ENCODE measurements at places on chromosomes 2 and 18.

DNA sequence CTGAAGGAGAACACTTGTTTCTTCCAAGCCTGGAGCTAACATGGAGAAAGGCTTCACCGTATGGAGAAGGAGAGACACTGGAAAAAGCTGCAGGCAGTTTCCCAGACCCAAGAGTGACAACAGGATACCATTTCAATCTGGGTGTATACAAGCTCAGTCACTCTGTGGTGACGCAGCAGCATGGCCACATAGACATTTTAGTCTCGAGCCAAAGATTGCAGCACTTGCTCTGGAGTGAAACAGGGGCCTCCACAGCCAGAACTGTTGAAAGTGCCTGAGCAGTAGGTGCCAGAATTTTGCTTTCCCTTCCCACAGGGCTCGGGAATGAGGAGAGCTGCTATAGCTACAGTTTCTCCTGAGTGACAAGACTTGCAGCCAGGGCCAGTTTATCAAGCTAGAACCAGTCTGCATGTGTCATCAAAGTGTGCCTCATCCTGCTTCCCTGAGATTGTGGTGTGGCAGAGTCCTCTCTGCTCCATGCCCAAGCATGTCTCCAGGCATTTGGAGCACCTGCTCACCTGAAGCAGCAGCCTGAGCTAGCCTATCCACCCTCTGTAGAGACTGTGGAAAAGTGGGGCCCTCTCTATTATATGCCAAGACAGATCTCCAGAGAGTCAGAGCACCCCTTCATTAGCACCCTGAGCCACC lies 234.6 kb upstream of the CDH19 start:
- no peak for DNase-seq

DNA sequence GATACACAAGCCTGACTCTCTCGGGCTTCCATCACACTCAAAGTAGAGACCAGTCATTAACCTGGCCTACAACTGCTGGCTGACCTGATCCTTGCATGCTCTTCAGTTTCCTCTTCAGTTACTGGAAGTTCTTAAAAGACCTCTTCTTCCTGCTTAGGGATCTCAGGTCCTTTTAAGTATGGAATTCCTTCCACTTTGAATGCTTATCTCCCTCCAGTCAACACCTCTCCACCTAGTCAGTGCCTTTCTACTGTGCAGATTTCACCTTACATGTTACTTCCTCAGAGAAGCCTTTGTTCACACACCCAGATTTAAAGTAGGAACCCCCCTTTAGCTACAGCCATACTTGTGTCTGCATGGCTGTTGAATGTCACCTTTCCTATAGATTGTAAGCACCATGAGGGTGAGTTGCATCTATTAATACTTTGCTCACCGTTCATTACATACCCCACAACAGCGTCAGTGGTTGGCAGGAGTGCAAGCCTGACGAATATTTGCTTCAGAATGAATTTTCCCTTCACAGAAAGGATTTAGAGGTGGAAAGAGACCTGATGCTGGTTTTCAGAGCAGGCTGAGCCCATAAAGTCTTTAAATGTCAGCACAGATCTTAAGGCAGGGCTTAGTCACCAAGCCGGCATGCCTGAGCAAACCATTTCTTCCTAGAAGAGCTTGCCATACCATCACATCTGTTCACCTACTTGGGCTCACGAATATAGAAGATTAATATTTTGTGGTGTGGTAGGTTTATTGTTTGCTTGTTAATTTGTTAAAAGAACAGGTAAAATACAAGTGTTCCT lies 90.1 kb downstream of the ACVR1 start:
- DNase-seq, result no peak

DNA sequence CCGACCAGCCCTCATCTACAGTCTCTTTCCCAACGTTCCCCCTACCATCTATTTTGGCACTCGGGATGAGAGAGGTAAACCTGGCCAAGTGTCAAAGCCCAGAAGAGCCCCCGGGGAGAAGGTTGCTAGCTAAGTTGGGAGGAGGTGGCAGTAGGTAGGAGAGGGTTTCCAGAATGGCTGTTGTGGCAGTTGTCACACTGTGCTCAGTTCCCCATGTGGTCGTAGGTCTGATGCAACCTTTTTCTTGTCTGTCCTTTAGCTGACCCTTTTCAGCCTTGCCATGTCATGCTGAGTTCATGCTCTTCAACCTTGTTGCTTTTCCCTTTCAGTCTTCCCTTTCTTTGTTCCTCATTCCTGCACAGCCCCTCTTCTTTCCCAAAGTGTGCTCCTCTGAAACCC lies 34.5 kb downstream of the TTLL4 start:
- no peak for DNase-seq

- no peak for DNase-seq
Observed at GRCh38 chr2:176566961-176567360, 297.7 kb downstream of the MTX2 start.

DNA sequence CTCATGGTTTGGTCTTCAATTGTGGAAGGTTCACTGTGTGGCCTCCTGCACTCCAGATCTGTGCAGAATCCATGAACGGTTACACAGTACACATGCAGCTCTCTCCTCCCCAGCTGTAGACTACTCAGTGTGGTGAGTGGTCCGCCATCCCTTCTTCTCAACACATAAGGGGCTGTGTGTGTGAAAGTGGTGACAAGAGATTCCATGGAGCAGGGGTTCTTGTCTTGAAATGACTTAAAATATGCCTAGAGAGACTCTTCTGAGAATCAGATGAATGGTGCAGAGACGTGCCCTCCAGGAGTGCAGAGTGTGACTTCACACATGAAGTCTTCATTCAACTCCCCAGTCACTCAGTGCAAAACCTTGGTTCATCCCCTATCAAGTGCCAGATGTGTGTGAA lies 151.0 kb upstream of the COPS8 start:
- DNase-seq, result no peak

- DNase-seq, result no peak
Observed at GRCh38 chr18:70653671-70654070, 364.8 kb downstream of the SOCS6 start.

DNA sequence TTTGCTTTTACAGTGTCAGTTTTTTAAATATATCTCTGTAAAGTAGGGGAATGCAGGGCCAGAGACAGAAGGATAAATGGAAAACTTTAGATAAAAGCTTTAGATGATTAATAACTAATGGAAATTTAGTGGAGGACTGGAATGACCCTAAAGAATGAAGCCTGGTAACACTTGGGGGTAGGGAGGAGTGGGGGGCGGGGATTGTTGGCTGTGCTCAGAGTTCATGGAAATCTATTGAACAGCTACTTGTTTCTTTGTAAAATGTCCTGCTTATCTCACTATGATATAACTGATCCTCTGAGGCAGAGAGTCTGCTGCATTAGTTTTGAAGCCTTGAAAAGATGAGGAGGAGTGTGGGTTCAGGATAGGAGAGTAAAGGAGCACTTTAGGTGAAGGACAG lies 90.5 kb downstream of the TMEM185B start:
- no peak for DNase-seq

DNA sequence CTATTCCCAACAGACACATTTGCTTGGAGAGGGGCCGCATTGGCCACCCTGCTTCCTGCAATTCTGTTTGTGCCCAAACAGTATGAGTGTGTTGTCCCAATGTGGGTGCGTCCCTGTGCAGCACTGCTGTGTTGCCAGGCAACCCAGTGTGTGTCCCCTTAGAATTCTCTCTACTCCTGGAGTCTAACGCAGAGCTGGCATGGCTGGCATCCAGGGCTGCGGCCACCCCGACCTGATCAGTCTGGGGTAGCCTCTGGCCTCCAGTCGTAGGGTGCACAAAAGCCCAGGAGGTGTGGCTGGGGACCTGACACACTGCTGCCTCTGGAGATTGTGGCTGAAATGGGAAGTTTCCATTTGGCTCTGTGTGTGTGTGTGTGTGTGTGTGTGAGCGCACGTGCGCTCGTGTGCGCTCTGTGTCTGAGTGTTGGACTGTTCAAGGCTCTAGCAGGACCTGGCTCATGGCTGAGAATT lies 48.0 kb downstream of the TEX44 start:
- no peak for DNase-seq

- DNase-seq, result no peak
Observed at GRCh38 chr2:134023854-134024253, 230.0 kb upstream of the MGAT5 start.

DNA sequence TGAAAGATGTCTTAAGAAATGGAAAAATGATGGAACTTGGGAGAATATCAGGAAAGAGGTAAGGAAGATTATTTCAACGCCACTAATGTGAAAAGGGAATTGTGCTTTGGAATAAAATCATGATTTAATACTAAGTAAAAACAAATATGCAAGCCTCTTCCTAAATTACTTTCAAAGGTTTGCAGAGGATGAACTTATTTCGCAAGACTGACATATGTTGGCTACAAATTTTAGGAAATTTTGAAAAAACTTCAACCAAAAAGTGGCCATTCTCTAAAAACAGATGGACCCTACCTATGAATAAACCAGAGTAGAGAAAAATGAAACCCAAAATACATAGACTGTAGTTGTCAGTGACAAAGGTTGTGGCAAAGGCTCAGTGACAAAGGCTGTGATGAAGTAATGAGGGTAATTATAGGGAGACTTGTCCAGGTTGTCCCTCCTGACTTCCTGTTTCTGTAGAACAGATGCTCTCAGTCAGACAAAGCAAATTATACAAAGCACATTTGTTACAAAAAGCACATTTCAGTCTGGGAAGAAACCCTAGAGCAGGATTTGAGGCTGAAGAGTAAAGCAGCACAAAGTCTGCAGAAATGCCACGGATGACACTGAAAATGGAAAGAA lies 39.5 kb downstream of the SFT2D3 start:
- DNase-seq, result no peak

GRCh38 chr2:69449906-69450305 lies 12.7 kb upstream of the NFU1 start:
- no peak for DNase-seq

GRCh38 chr2:60569680-60570111 lies 16.2 kb upstream of the BCL11A start:
- no peak for DNase-seq

DNA sequence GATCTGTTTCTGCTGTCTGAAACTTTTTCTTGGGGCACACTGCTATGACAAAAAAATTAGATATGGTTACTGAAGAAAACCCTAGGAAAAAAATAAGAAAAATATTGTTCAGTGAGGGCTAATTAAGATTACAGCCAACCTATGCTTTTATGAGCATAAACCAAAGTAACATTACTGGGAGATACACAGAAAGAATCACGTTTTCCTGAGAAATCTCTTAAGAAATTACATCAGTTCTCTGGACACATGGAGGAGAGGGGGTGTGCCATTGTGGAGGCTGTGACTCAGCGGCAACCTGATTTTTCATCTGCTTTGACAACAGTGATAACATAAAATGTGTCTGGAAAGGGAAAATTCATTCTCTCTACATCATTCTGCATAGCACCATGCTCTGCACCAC lies 13.4 kb upstream of the NMI start:
- DNase-seq, result no peak

- DNase-seq, result no peak
Observed at GRCh38 chr18:55786651-55787272, 198.8 kb upstream of the TCF4 start.

GRCh38 chr2:23377771-23378170 lies 7.2 kb upstream of the KLHL29 start:
- DNase-seq, result no peak

DNA sequence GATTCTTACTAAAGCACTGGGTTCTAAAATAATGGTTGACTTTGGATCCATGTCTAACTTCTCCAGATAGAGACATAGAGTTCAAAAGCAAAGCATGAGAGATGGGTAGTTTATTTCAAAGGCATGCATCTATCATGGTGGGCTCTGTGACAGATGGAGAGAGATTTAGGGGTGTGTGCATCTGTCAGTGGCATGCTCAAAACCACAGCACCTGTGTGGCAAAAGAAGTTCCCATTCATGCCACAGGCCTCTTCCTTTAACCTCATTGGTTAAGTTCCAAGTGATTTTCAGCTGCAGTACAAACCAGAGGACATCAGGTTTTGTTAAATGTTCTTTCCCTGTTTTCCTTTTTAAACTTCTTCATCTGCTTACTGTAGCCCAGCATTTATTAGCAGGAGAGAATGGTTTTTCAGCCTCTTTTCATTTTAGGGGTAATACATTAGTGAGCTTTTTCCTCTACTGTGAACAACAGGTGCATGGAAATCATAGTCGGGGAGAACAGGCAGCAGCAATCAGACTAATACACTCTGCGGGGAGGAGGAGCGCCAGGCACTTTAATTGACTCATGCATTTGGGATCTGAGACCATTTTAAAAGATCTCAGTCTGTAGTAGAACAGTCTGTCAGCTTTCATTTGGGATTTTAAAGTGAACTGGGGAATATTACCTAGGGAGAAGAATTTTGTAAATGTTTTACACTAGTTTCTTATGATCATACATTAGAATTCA lies 52.4 kb upstream of the UPP2 start:
- no peak for DNase-seq

DNA sequence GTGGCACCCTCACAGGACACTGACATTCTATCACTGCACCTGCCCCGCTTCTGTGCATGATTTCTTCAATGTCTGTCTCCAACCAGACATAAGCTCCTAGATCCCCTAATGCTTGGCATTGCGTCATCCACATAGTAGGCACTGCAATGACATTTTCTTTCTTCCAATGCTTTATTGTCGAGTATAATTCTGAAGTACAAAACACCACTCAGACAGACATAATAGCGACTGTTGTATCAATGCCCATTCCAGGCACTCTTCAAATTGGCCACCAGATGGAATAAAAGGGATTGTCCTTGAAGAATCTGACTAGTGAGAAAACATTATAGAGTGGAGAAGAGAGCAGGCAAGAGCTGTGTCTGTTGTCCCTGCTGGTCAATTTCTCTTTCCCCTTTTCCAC lies 89.0 kb downstream of the LPIN1 start:
- DNase-seq, result no peak

DNA sequence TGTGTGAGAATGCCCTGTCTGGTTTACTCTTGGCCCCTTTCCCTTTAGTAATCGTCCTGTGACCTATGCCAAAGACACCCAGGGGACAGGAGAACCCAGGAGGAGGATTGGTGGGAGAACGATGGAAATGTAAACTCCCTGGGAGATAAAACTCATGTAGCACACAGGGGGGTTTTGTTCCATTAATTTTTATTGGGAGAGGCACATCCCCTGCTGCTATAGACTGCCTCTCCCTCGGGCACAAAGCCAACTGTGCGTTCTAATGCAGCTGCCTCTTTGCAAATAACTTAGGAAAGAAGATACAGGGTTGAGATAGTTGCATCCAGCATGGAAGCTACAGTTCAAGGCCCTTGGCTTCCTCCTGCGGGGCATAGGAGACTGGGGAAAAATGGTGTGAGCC lies 489.6 kb downstream of the SLC4A3 start:
- DNase-seq, result no peak

DNA sequence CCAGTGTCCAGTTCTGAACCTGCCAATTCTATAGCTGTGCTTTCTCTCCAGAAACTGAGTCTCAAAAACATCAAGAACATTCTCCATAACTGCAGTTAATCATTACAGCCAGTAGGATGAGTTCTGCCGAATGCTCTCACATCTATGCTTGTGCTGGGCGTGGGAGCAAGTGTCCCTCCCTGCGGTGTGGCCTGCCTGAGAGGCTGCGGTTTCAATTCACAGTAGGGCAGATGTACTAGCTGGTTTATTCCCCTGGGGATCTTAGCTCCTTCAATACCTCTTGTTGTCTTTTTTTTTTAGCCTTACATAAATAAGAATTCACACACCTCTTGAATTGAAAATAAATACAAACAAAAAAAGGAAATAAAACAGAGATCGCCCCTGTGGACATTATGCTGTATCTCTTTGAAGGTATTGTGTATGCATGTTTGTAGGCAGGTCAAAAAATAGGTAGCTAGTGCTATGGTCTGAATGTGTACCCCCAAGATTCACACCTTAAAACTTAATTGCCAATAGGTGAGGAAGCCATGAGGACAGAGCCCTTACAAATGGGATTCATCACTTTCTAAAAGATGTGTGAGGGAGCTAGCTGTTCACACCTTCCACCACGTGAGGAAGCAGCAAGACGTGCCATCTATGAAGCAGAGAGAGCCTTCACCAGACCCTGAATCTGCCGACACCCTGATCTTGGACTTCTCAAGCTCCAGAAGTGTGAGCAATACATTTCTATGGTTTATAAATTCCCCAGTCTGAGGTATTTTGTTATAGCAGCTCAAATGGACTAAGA lies 74.3 kb downstream of the BCL2L11 start:
- DNase-seq, result no peak
